Activated B cell treated with CpG ODN at 0.5 μM for 24 hours (primary cell): ENCODE measurements at places on chromosomes 3 and 15.

- DNase-seq = no peak
These were observed 618 bp upstream of the MON1A start for GRCh38 chr3:49930168-49930690.

DNA sequence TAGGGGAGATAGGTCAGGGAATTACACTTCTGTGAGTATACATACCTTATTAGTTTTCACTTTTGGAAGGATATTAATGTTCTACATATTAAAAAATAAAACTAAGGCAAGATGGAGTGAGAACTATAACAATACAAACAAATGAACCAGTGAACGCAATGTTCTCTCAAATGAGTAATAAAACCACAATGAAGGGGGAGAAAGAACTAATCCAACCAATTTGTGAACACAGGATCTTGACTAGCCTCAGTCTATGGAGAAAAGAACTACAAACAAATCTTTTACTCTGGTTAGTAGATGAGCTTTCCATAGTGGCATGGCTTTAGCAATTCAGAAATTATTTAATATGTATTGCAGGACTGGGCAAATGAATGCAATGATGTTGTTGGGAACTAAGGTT, 26.9 kb upstream of the ATOSA start:
- DNase-seq = no peak

- no peak for DNase-seq
These were observed 338.1 kb upstream of the ARHGEF26 start for GRCh38 chr3:153783106-153783505.

- DNase-seq = no peak
These were observed 151.1 kb downstream of the ZNF385D start for GRCh38 chr3:21599890-21600289.

- no peak for DNase-seq
These were observed 193.0 kb downstream of the ATP10A start for GRCh38 chr15:25670025-25670554.

DNA sequence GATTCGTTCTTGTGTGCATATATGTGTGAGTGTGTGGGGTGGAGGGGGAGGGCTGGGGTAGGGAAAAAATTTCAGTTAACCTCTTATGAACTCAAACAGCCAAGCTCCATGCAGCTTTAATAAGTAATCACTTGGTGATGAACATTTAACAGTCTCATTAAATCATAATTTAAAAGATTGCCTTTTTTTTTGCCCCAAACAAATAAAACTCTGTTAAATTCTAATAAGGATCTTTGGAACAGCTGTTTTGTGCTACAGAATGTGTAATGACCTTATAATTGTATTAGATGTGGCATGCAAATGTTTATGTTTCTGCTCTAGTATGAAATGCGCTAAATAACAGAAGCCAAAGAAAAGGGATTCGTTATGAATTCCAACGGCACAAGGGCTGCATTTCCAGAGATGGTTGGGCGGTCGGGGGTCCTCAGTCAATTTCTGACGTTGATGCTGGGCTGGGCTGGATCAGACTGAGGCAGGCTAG, 80.0 kb upstream of the RORA start:
- DNase-seq = no peak

GRCh38 chr3:100912976-100913545, 80.2 kb downstream of the ABI3BP start:
- no peak for DNase-seq

DNA sequence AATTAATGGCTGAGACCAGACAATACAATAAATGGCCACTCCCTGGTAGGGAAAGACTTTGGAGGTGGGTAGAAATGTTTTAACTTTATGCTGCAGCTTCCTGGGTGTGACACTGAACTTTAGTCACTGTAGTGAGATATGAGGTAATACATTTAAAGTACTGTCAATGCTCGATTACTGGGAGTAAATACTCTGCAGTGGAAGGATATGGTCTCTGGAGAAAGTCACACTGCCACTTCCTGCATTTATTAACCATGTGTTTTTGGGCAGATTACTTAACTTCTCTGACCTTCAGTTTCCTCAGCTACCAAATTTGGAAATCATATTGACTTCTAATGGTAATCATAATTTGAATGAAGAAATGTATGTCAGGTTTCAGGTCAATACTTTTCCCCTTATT, 317.1 kb upstream of the TGFBR2 start:
- no peak for DNase-seq

GRCh38 chr3:172627057-172627809, 83.6 kb downstream of the NCEH1 start:
- no peak for DNase-seq

- DNase-seq = no peak
These were observed 32.2 kb upstream of the LACTB start for GRCh38 chr15:63089260-63090043.
